Stimulated activated CD4-positive, alpha-beta T cell treated with anti-CD3 and anti-CD28 coated beads, Interleukin-4, amount 100 ng/mL, for 1 hour (primary cell): ENCODE measurements at places on chromosomes 4 and X.

DNA sequence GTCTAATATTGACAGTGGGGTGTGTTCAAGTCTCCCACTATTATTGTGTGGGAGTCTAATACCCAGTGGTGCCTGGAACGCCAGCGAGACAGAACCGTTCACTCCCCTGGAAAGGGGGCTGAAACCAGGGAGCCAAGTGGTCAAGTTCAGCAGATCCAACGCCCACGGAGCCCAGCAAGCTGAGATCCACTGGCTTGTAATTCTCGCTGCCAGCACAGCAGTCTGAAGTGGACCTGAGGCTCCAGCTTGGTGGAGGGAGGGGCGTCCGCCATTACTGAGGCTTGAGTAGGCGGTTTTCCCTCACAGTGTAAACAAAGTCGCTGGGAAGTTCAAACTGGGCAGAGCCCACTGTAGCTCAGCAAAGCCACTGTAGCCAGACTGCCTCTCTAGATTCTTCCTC lies 407.3 kb downstream of the DMD start:
- DNase-seq, result no peak

GRCh38 chr4:64516176-64516575 lies 106.9 kb upstream of the TECRL start:
- no peak for DNase-seq

DNA sequence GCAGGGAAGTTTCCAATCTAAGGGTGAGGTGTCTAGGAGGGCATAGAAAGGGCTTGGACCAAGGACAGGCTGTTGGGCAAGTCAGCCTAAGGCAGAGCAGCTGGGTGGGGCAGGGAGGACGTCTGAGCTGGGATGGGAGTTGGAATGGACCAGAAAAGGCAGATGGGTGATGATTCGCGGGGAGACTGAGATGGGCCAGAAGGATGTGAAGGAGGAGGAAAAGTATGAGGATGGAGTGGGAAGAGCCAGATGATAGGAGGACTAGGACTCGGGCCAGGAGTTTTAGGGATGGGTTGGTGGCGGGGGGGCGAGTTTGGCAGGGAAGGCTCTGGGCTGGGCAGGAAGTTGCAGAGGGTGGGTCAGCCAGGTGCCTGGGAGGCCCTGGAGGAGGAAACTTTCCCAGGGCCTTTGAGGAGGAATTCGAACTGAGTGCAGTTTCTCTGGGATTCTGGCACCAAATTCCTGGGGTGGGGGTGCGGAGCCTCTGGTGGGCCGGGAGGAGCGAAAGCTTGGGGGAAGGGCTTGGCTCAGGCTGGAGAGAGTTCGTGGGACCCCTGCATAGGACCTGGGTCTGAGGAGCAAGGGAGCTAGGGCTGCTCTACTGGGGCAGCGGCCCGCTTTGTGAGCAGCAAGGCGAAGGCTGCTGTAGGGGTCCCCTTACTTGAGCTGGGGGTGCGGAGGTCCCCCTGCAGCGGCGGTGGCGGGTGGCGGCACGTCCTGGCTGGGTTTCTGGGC lies 8.7 kb upstream of the TIMP1 start:
- no peak for DNase-seq

DNA sequence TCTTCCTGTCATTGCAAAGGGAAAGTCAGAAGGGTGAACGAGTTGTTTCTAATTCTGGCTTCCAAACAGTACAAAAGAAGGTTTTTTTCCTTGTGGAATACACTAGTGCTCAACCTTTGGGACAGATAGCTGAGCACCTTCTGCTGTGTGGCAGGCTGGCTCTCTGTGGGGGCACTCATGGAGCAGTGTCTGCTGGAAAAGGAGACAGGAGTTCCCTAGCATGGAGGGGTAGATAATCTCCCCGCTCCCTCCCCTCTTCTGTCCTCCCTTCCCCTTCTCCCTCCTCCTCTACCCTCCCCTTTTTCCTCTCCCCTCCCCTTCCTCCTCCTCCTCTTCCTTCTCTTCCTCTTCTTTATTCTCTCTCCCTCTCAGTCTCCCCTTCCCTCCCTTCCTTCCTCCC lies 62.4 kb upstream of the MTM1 start:
- no peak for DNase-seq

- DNase-seq, result no peak
Observed at GRCh38 chrX:20594985-20595384, 328.3 kb upstream of the RPS6KA3 start.

DNA sequence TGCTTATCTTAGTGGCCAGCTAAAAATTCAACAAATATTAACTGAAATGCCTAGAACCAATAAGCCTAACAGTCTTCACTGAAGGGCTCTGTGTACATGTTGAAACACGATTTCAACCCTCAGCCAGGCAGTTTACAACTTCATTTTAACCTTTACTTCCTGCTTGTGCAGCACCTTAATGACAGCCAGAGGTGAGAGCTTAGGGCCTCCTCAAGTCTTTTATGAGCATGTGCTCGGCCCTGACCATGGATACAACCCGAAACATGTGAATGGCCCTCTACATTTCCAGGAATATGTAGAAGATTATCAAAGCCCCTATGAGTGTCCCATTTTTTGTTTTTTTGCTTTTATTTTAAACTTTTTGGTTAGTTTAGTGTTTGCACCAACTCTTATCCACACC lies 88.3 kb downstream of the MSN start:
- DNase-seq, result no peak

- peak; percentile 76 for DNase-seq
Observed at GRCh38 chrX:46796574-46797191, 37.8 kb upstream of the SLC9A7 start.

DNA sequence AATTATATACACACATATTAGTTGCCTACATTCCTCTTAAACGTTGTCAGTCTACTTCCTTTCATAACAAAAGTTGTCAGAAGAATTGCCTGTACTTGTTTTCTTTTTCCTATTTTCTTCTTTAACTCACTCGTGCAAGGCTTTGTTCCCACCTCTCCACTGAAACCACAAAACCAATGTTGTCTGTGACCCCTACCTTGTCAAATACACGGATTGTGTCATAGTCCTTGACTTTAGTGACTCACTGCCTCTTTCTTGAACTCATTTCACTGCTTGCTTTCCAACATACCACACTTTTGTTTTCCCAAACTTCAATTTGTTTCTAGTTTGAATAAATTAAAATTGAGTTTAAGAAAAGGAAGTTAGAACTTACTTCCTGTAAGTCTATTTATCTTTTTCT lies 283.9 kb upstream of the AGA start:
- no peak for DNase-seq

DNA sequence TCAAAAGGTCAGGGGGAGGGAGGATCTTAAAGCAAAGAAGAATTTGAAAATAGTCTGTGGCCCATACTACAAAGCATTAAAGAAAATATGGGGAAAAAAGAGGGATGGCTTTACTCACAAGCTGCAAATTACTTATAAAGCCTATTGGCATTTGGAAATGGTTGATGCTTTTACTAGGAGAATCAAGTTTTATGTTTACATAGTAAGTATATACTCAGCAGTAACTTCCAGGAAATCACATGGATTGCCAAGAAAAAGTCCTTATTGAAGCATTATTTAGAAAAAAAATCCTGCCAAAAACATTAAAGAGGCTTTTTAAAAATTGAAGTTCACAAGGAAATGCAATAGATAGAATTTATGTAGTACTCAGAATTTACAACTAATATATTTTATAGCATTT lies 8.4 kb upstream of the SH3RF1 start:
- no peak for DNase-seq

DNA sequence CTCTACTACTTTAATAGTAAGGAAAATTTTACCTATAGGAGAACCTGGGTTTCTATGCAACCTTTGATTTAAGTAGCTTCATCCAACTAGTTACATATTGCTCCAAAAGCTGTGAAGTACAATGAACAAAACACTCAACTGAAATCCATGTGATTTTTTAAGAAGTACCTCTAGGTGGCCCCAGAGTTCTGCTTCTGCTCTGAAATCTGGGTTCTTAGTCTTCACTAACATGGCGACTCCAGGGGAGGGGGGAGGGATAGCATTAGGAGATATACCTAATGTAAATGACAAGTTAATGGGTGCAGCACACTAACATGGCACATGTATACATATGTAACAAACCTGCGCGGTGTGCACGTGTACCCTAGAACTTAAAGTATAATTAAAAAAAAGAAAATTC lies 73.4 kb upstream of the MAGEB2 start:
- DNase-seq, result no peak

- no peak for DNase-seq
Observed at GRCh38 chr4:166822386-166822785, 411.9 kb downstream of the SPOCK3 start.

DNA sequence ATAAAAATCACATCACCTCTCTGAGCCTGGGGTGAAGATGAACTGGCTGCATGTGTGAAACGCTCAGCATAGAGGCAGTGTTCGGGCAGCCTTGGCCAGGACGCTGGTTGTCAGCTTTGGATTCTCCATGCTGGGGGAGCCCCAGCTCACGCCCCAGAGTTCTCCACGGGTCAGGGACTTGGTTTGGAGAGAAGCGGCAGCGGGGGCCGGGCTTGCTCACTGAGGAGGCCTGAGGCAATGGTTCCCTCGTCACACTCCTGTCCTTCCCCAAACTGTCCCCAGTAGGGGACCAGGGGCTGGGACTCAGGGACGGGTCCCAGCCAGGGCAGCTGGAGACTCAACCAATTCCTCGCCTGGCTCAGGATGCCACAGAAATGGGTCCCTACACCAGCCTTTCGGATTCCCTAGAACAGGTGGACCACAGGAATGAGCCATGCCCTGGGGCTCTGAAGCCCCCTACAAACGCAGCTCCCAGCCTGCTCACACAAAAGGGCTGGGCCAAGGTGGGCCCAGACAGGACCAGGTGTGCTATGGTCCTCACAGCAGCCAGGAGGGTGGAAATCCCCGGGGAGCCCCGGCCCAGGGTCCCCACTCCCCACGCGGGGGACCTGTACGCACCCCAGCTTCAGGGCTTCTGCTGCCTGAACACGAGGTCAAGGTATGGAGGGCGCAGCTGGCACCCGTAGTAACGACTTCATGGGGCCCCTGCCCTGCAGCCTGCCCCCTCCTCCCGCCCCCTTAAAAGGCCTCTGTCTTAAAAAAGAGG lies 1.4 kb downstream of the MXD4 start:
- DNase-seq, result peak; percentile 1

DNA sequence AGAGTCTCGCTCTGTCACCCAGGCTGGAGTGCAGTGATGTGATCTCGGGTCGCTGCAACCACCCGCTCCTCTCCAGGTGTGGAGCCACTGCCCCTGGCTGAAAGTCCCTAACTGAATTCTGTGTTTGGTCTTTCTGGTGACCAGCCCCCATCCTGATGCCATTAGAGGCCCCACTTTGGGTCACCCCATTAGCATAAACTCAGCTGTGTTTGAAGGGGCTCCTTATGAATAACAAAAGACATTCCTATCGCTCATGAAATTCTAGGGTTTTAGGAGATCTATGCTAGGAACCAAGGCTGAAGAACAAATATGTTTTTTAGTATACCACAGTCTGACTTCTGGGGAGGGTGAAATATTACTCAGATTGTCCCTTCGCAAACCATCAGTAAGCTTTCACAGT lies 652.9 kb downstream of the ADGRL3 start:
- DNase-seq, result no peak

DNA sequence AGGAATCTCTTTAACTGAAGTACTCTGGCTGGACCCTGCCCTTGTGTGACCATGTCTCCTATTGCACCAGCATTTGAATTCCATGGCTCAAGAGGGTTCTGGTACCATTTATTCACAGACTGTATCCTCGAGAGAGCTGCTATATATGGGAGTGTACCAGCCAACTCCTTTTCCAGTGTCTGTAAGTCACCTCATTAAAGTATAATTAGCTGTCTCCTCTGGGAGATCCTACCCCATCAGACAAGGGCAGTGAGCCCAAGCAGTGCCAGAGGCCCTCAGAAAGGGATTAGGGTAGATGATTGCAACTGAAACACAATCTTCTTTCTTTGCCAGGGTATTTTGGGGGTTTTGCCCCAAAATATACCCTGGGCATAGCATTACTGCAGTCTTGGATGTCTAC lies 31.6 kb downstream of the GNL3L start:
- DNase-seq, result no peak

- no peak for DNase-seq
Observed at GRCh38 chr4:3299122-3299975, 6.5 kb downstream of the RGS12 start.

DNA sequence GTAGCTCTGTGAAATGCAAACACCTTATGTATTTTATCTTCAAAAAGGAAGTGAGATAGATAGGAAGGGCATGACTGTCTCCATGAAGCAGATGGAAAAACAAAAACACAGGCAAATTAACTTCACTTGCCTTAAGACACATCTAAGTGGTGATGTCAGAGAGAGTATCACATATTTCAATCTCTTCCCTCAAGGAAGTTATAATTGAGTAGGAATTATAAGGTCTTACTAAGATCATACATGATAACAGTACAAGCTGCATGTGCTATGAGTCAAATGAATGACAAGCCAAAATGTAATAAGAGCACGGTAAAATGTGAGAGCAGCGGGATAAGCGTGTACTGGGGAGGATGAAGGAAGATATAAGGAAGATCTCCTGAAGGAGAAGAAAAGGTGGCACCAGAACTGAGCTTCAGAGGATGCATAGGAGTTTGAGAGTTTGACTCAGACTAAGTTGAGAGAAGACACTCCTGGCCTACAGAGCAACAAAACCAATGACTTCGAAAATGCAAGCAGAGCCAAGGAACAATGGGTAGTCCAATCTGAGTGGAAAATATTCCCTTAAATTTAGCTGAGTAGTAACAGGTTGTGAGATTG lies 43.3 kb upstream of the GALNT7 start:
- no peak for DNase-seq

GRCh38 chrX:110188701-110189558 lies 129.0 kb downstream of the AMMECR1 start:
- DNase-seq, result no peak

GRCh38 chr4:8029689-8030088 lies 90.0 kb upstream of the AFAP1 start:
- DNase-seq, result no peak

- DNase-seq, result no peak
Observed at GRCh38 chr4:95129821-95130311, 372.1 kb downstream of the BMPR1B start.

GRCh38 chrX:113906168-113906567 lies 677.7 kb upstream of the HTR2C start:
- DNase-seq, result no peak

GRCh38 chr4:185879666-185880312 lies 67.8 kb upstream of the SORBS2 start:
- DNase-seq, result no peak

- no peak for DNase-seq
Observed at GRCh38 chr4:108527723-108528122, 92.7 kb upstream of the RPL34 start.
